Cardiac muscle cell (in vitro differentiated cells and primary cell): ENCODE measurements at places on chromosomes 7 and 10.

DNA sequence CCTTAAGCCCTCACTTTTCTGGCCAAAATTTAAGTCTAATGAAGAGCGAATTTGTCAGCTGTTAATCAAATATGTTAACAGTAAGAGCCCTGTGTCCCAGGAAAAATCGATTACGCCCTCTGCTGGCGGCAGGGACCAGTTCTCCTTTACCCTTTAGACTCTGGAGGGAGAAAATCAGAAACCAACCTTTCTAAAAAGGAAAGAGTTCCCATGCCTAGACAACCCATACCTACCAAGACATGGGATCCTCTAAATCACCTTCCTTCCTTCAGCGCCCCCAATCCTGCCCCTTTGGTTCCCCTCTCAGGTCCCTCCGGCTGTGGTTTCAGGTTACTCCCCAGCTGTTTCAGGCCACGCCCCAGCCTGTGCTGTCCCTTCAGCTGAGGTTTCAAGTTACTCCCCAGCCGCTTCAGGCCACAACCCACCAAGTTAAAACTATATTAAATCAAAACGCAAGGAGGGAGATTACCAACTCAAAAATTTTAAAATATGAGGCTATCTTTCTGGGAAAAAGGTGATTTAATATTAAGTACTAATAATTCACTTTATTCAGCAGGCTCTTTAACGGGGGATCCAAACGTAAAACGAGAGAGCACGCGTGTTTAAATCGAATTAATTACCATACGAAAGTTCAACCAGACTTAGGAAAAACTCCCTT, 1.4 kb upstream of the AKR1B15 start:
- DNase-seq = peak; percentile 88

GRCh38 chr10:22550732-22551131, 163.6 kb downstream of the PIP4K2A start:
- DNase-seq = peak; percentile 59

DNA sequence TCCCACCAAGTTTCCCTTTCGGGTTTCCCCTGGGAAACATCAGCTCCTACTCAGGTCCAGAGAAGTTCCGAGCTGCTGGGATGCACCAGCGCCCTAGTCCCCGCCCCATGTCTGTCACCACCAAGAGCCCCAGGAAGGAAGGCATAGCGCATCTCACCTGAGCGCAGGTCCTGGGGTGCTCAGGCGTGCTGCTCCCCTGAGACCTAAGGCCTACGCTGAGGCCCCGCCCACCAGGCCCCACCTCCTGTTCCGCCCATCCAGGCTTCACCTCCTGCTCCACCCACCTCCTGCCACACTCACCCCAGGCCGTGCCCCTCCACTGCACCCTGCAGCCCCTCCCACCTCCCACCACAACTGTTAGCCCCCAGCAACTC, 1.2 kb upstream of the TFR2 start:
- no peak for DNase-seq

- DNase-seq = no peak
Observed at GRCh38 chr10:64312876-64313275, 791.7 kb downstream of the REEP3 start.

DNA sequence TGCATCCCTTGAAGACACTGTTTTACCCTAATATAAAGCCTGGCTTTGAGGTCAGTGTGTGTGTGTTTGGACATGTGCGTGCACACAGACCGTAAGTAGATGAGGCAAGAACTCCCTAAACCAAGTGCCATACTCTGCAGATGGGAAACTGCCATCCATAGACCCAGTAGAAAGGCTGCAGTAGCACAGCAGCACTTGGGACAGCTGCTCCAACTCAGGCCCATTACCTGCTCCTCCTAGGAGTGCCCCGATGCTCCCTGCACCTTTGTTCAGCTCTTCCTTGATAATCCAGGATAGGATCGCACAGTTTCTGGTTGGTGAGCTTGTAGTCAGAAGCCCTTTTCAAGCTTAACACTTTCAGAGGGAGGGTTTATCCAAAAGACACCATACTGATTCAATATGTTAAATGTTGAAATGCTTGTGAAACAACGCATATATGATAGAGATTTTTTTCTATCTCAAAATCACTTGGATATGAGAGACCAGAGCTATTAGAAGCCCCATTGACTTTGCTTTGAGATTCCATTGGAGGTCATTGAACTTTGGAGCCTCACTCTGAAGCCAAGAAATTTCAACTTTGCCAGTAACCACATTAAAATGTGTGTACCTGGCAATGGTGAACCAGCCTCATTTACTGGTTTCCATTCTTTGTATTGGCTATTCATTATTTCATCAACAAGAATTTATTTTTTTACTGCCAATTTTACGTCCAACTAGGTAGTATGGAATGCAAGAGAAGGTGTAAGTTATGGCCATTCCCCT, 757.0 kb upstream of the GALNT17 start:
- no peak for DNase-seq

DNA sequence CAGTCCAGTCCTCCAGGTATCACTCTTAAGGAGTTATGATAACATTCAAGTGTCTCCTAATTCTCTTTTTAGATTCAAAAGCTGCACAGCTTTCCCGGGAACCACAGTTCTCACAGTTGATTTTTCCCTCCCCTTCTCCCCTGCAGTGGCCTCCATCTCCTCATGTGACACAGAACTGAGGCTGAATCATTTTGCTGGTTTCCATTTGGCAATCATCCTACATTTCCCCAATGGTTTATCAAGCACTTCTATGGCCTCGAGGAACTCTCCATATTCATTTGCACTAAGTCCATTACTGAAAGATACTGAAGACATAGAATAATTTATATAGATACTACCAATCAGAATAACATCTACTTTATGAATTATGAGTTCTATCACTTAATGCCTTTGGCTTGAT, 484.9 kb downstream of the GPAM start:
- no peak for DNase-seq

DNA sequence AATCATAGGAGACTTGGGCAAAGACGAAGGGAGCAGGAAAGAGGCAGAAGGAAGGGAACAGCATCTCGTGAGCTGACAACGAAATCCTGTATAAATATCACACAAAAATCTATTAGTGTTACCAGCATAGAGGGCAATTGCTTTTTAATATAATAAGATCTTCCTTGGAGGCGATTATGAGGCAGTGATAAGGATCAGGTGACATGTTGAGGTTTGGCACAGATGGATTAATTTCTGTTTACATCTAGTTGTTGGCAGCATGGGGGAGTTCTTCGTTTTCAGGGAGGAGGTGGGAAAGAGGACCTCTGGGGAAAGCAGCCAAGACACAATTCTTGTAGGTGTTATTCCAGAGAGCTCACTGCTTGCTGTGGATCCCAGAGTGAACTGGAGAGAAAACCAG, 163.8 kb downstream of the PLXNA4 start:
- DNase-seq = no peak

GRCh38 chr7:126843336-126843735, 409.4 kb downstream of the GRM8 start:
- no peak for DNase-seq

DNA sequence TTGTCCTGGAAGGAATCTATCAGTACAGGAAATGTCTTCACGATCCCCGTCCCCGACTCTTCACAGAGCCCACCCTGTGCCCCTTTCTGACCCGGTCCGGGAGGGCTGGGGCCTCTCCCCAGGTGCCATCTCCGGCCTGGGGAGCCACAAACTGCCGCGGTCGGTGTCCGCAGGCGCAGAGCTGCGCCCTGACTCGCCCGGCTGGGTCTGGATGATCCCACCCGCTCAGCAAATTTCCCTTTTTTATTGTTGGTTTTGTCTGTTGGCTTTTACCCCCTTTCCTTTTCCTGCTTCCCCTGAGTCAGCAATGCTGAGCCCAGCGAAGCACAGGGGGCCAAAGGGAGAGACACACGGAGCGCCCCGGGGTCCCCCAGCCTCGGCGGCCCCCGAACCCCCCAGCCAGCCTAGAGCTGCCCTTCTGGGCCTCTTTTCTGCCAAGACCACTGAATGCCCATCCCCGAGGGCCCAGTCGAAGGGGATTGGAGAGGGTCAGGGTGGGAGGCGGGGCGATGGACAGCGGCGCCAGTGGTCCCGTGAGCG, 30.9 kb downstream of the LEP start:
- DNase-seq = no peak

DNA sequence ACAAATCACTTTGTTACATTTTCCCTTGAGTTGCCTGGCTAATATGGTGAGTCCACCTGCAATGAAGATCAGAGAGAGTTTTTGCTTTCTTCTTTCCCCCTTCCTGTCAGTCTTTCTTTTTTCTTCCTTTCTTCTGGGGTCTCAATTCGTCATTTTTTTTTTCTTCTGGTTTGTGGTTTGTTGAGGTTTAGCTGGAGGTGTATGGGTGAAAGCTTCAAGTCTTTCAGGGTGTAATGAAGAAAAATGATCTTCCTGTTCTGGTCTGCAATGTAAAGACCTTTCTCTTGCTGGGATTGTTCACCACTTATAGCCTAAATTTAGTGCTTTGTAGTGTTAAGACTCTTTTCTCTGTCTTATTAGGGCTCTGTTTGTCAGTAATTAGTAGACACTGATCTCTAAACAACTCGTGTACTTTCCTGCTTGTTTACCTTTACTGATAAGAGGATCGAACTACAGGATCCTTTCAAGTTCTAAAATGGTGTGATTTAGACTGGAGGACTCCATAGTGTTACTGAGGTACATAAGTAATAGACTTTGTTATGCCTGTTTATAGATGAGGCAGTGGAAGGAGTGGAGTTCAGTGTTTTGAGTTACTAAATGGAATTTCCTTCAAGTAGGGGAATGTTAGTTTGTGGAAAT, 129.1 kb downstream of the SUGCT start:
- DNase-seq = no peak

DNA sequence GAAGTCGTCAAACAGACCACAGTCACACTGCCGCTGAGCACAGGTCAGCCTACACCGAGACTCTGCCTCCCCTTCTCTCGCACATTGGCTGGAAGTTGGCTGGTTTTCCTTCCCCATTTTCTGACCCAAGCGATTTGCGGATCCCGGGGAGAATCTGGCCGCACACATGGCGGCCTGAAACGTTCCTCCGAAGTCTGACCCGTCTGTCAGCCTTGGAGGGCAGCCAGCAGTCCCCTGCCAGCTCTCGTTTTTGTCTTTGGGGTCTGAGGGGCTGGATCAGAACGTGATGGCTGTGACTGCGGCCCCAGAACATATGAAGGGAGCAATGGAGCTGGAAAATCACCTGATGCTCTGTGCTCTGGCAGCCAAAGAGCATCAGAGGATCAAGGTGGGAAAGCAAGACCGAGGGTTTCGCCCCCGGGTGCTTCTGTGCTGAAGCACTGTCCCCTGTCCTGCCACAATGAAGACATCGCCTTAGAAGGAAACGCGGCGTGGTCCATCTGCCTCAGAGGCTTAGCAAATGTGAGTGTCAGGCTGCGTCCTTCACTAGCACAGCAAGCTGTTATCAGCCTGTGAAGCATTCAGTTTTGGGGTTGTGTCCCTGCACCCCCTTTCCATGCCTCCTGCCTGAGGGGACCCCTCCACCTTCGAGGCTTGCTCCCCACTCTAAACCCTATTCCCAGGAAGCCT, 119.3 kb upstream of the SHH start:
- no peak for DNase-seq

DNA sequence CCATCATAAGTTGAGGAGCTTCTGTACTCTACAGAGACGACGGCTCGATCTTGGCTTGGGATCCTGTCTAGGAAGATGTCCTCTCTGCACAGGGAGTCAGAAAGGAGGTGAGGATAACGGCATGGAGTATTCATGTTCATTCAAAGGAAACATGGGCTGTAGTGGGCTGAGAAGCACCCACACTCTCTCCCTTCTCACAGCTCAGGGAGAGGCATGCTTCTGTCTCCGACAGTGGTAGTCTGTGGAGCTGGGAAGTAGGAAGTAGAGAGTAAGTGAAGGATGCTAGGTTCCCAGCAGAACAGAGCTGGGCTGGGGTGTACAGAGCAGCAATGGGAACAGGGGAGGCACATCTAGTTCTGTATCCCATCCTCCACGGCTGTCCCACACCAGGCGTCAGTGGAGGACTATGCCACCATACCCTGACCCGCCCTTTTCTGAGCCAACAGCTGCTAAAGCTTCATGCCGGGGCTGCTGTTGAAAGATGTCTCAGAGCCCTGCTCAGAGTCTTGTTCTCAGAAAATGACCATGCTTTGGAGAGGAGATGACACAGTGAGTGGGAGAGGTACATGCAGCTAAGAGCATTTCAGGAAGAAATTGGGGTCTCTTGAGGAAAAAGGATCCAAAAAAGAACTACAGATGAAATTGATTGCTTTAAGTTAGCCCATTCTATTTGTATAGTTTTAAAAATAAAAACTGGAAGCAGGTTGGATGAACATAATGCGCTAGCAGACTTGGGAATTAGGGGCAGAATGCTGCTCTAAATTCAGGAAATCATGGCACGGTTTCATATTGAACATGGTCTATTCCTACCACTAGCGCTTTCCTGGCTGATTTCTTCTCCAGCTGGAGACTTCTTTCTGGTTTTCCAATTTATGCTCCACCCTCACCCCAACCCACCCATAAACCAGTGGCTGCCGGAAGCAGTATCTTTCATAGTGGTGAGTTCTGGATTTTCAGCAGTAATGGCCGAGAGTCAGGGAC, 138.6 kb downstream of the CHN2 start:
- DNase-seq = no peak

GRCh38 chr10:16348891-16349290, 87.9 kb upstream of the PTER start:
- DNase-seq = no peak

DNA sequence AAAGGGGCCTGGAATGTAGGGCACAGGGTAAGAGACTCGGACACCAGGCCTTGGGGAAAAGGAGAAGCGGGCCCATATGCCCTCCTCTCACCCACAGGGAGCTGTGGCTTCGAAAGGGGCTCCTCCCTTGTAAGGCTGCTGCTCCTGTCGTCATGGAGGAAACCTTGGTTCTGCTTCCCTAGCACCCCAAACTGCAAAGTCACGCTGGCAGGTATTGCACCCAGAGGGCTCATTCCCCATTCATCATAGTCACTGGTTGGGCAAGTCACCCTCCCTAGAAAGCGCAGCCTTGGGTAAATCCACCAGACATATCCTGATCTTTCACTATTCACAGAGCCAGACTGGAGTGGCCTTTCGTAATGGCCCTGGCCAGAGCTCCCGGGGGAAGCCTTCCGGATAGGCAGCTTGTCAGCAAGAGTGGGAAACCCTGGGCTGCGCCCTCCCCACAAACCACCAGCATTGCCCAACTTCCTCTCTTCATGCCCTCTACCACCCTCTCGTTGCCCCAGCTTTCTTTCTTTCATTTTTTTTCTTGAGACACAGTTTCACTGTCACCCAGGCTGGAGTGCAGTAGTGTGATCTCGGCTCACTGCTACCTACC, 121.0 kb downstream of the HIP1 start:
- DNase-seq = peak; percentile 89
